ENCODE measurements at places on chromosomes 2 and 18.

- no peaks in the 10 kb centered on the region for H3K27me3 ChIP-seq
- no peak overlapping the region for H3K4me3 ChIP-seq
- H3K27ac ChIP-seq: no peak overlapping the region
- no peaks in the 10 kb centered on the region for H3K4me1 ChIP-seq
- H3K36me3 ChIP-seq: no peaks in the 10 kb centered on the region
Measured at GRCh38 chr18:41390309-41390708, 564.7 kb upstream of the PIK3C3 start.

GRCh38 chr18:48129621-48130082, 199.2 kb upstream of the SMAD2 start:
- H3K36me3 ChIP-seq: no peaks in the 10 kb centered on the region
- peaks cover 26% of the 10 kb centered on the region for H3K27me3 ChIP-seq
- H3K27ac ChIP-seq: no peak overlapping the region
- no peaks in the 10 kb centered on the region for H3K4me1 ChIP-seq
- DNase-seq: no peak
- H3K4me3 ChIP-seq: no peak overlapping the region

DNA sequence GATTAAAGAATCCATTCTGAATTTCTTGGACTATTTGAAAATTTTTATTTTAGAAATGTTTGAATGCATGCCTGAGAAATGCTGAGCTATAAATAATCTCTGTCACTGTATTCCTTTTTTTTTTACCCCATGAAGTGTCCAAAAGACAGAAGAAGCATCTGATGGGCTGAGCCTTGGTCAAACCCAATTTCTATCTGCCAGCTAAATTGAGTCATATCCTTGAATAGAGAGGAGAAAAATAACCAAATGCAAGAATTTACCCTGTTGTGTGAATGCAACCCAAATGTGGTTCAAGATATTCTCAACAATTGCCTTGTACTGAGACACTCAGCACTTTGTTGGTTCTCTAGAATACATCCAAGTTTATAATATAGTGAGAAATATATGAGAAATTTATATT, 223.5 kb downstream of the UBE2E3 start:
- no peak for DNase-seq
- H3K27me3 ChIP-seq: no peaks in the 10 kb centered on the region
- no peak overlapping the region for H3K27ac ChIP-seq

GRCh38 chr18:34495506-34495905, 214.6 kb upstream of the DTNA start:
- H3K27me3 ChIP-seq: peaks cover 20% of the 10 kb centered on the region
- H3K4me3 ChIP-seq: no peak overlapping the region
- H3K36me3 ChIP-seq: no peaks in the 10 kb centered on the region
- DNase-seq: no peak

DNA sequence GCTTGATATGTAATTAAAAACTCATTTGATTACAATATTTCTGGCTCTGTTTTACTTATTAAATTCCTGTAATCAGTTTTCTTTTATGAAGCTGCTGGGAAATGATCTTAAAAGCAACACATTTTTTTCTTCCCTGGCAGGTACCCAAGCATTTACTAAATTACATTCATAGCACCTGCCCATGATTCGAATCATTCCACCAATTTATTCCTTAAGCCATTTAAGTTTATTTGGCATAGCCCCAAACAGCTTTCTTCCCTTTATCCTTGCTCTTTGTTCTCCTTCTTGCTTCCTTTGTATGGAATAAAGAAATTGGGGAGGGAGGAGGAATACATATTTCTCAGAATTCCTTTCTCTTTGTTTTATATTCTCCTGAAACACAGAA, 241.3 kb downstream of the AGPS start:
- no peak overlapping the region for H3K27ac ChIP-seq
- H3K36me3 ChIP-seq: no peaks in the 10 kb centered on the region
- no peaks in the 10 kb centered on the region for H3K27me3 ChIP-seq
- H3K4me3 ChIP-seq: peak overlapping the region; percentile 13
- H3K4me1 ChIP-seq: no peaks in the 10 kb centered on the region

GRCh38 chr2:25341011-25341727, 556 bp downstream of the DNMT3A start:
- no peaks in the 10 kb centered on the region for H3K36me3 ChIP-seq
- H3K4me1 ChIP-seq: peaks cover 8% of the 10 kb centered on the region
- peak overlapping the region; percentile 77 for H3K27ac ChIP-seq
- no peak for DNase-seq
- peak overlapping the region; percentile 88 for H3K4me3 ChIP-seq

DNA sequence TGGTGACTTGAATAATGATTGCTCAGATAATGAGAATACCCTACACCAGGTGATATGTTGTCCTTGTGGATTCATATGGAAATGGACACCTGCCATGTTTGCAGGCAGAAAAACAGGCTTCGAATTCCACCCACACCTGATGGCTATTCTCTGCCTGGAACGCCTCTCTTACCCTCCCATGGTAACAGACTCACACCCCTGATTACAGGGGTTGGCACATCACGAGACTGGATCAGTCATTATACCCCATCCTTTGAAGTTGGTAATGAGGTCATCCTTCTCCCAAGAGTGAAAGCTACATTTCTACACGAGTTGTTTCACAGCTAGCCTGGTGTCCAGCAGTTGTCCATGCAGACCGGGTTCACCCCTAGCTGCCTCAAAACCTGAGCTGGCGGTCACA, 71.4 kb upstream of the MBOAT2 start:
- H3K4me3 ChIP-seq: no peak overlapping the region
- H3K36me3 ChIP-seq: no peaks in the 10 kb centered on the region
- DNase-seq: no peak

- H3K27ac ChIP-seq: peak overlapping the region; percentile 28
- no peaks in the 10 kb centered on the region for H3K27me3 ChIP-seq
- H3K4me1 ChIP-seq: peaks cover 11% of the 10 kb centered on the region
- H3K36me3 ChIP-seq: no peaks in the 10 kb centered on the region
Measured at GRCh38 chr2:38441346-38441745, 64.3 kb upstream of the ATL2 start.

GRCh38 chr18:58687871-58688308, 16.6 kb downstream of the MALT1 start:
- peaks cover 11% of the 10 kb centered on the region for H3K4me1 ChIP-seq
- peak overlapping the region; percentile 66 for H3K27ac ChIP-seq
- H3K27me3 ChIP-seq: no peaks in the 10 kb centered on the region
- DNase-seq: peak; percentile 34
- peaks cover 8% of the 10 kb centered on the region for H3K36me3 ChIP-seq

DNA sequence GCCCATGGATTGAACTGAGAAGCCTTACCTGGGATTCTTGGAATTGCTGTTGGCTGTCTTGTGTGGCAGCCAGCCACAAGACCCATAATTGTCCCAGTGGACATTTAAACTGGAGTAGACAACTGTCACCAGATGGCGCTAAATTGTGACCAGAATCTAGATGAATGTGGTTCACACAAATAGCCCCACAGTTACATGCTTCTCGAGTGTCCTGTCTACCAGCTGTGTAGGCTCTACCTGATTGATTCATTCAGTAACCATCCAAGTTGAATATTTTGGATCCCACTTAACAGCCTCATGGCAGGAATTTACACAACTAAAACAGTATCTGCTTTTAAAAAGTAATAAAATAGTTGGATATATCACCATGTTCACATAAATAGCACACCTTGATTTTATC, 73.2 kb downstream of the MAP4K4 start:
- H3K27me3 ChIP-seq: no peaks in the 10 kb centered on the region
- peaks cover 36% of the 10 kb centered on the region for H3K4me1 ChIP-seq
- no peak overlapping the region for H3K4me3 ChIP-seq
- H3K36me3 ChIP-seq: no peaks in the 10 kb centered on the region
- DNase-seq: peak; percentile 40
- peak overlapping the region; percentile 3 for H3K27ac ChIP-seq

GRCh38 chr18:35514752-35515459, 17.1 kb upstream of the INO80C start:
- H3K4me1 ChIP-seq: no peaks in the 10 kb centered on the region
- no peak for DNase-seq
- H3K27me3 ChIP-seq: no peaks in the 10 kb centered on the region
- no peak overlapping the region for H3K4me3 ChIP-seq
- no peaks in the 10 kb centered on the region for H3K36me3 ChIP-seq

DNA sequence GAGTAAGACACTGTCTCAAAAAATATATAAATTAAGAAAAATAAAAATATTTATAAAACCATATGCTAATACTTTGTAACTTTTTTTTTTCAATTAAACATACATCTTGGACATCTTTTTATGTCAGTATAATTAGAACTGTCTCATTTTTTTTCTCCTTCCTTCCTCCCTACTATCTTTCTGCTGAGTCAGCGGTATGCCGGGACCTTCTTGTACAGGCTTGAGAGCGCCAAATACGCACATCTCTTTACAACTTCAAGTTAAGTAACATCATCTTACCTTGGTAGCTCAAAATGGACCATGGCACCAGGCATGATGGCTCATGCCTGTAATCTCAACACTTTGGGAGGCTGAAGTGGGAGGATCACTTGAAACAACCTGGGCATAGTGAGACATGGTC, 153.4 kb downstream of the FAM161A start:
- no peak for DNase-seq
- no peaks in the 10 kb centered on the region for H3K36me3 ChIP-seq
- H3K27ac ChIP-seq: no peak overlapping the region
- H3K27me3 ChIP-seq: no peaks in the 10 kb centered on the region
- H3K4me1 ChIP-seq: no peaks in the 10 kb centered on the region

DNA sequence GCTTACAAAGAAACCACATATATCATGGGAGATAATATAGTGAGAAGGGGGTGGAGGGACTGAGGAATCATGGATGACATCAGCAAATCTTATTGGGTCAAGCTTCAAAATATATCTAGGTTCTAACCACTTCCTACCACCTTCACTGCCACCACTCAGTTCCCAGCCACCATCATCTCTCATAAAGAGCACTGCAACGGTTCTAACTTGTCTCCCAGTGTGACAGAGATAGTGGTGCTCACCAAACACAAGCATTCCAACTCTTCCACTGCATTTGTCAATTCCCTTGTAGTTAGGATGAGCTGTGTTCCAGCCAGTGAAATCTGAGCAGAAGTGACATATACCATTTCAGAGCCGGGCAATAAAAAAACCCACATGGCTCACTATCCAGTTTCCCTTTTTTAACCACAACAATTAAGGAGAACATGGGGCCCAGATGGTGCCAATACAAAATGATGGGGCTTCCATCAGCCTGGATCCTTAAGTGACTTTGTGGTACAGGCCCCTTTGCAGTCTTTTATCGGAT, 318.1 kb downstream of the NBAS start:
- no peaks in the 10 kb centered on the region for H3K27me3 ChIP-seq
- no peak overlapping the region for H3K27ac ChIP-seq
- no peaks in the 10 kb centered on the region for H3K4me1 ChIP-seq
- DNase-seq: no peak
- no peak overlapping the region for H3K4me3 ChIP-seq

GRCh38 chr2:48515513-48515985, 14.4 kb upstream of the STON1 start:
- no peaks in the 10 kb centered on the region for H3K27me3 ChIP-seq
- H3K4me3 ChIP-seq: no peak overlapping the region
- H3K4me1 ChIP-seq: no peaks in the 10 kb centered on the region
- DNase-seq: no peak
- no peak overlapping the region for H3K27ac ChIP-seq
- H3K36me3 ChIP-seq: peaks cover 68% of the 10 kb centered on the region

GRCh38 chr2:215188078-215188477, 49.7 kb upstream of the ABCA12 start:
- DNase-seq: no peak
- H3K4me3 ChIP-seq: no peak overlapping the region
- no peak overlapping the region for H3K27ac ChIP-seq
- H3K36me3 ChIP-seq: no peaks in the 10 kb centered on the region

DNA sequence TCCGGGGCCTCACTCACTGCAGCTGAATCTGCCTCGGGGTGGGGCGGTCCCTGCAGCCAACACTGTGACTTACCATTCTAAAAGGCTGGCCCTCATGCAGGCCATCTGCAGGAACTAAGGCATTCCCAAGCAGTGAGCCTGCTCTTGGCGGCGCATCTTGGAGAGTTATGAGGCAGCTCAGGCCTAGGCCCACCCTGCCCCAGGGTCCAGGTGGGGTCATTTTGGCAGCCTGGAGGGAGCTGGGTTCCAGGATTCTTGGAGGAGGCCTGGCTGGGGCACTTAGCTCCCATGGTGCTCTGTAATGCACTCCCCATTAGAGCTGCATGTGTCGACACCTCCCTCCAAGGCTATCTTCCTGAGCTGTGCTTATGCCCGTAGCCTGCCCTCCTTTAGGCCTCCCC, 14.8 kb upstream of the BIN1 start:
- no peak for DNase-seq
- H3K4me1 ChIP-seq: no peaks in the 10 kb centered on the region
- H3K36me3 ChIP-seq: no peaks in the 10 kb centered on the region
- no peak overlapping the region for H3K27ac ChIP-seq
- H3K27me3 ChIP-seq: no peaks in the 10 kb centered on the region
- H3K4me3 ChIP-seq: no peak overlapping the region

GRCh38 chr18:48609820-48610815, 71.3 kb downstream of the CTIF start:
- no peaks in the 10 kb centered on the region for H3K27me3 ChIP-seq
- no peaks in the 10 kb centered on the region for H3K4me1 ChIP-seq
- DNase-seq: no peak
- no peak overlapping the region for H3K27ac ChIP-seq
- no peak overlapping the region for H3K4me3 ChIP-seq

GRCh38 chr2:200619279-200619678, 33.5 kb downstream of the AOX1 start:
- H3K27me3 ChIP-seq: no peaks in the 10 kb centered on the region
- peaks cover 27% of the 10 kb centered on the region for H3K4me1 ChIP-seq
- no peak overlapping the region for H3K27ac ChIP-seq
- H3K36me3 ChIP-seq: no peaks in the 10 kb centered on the region

DNA sequence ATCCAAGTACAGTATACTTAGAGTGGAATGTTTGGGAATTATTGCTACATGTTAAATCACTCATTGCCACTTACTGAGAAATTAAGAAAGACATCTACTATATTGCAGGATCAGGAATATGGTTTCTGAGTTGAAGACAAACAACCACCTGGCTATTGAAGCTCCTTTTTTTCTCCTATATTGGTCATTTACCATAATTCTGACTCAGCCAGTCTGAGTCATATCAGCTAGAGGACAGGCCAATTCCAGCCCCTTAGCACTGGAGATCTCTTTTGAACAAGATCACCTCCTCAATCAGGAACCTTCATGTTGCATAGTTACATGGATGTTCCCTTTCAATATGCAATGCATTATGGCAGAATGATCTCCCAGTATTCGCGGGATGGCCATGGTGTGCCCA, 42.7 kb upstream of the CDH19 start:
- no peak overlapping the region for H3K27ac ChIP-seq
- no peak for DNase-seq
- no peaks in the 10 kb centered on the region for H3K27me3 ChIP-seq

GRCh38 chr18:3180325-3180724, 39.4 kb downstream of the MYOM1 start:
- no peak overlapping the region for H3K4me3 ChIP-seq
- peaks cover 12% of the 10 kb centered on the region for H3K4me1 ChIP-seq
- H3K36me3 ChIP-seq: no peaks in the 10 kb centered on the region
- H3K27me3 ChIP-seq: no peaks in the 10 kb centered on the region
- H3K27ac ChIP-seq: no peak overlapping the region
- no peak for DNase-seq

Measured in thymus (tissue), 14 donors.